ENCODE measurements at places on chromosomes 3 and 15.

- peak; percentile 74 for DNase-seq
These were observed 133.9 kb upstream of the LRRFIP2 start for GRCh38 chr3:37308247-37308646.

GRCh38 chr3:69178838-69179739 is 56.7 kb upstream of the LMOD3 start:
- DNase-seq: no peak

GRCh38 chr15:36609793-36610192 is 30.4 kb downstream of the CDIN1 start:
- no peak for DNase-seq

DNA sequence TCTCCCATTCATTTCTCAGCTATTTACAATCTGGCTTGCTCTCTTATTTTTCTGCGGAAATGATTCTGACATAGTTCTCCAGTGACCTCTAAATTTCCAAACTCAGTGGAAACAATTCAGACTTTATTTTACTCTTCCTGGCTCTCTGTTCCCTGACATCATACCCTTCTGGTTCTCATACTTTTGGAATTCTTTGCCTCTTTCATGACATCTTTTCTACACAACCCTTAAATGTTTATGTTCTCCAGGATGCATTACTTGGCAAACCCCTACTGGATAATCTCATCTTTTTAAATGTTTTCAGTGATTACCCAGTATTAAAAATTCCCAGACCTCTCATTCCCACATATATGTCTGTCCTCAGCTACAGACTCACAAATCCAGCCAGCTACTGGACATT is 23.9 kb upstream of the PLSCR4 start:
- DNase-seq: no peak

DNA sequence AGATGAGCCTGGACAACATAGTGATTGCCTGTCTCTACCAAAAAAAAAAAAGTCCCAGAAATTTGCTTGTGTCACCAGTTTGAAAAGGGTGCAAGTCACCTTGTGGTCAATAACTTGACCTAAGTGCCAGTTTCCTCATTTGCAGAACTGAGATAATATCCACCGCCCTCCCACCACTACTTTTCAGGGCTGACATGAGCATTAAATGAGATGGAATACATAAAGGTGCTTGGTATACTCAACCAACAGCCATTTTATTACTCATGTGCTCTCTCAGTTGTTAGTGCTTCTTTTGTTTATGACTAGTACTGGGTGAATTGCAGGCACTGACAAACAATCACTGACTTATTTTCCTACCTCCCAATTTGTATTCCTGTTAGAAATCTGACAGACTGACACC is 340.5 kb upstream of the SATB1 start:
- DNase-seq: no peak

- DNase-seq: no peak
These were observed 86.3 kb upstream of the ATP13A5 start for GRCh38 chr3:193464889-193465288.

- no peak for DNase-seq
These were observed 36.9 kb downstream of the POLR2M start for GRCh38 chr15:57743424-57743823.

- DNase-seq: peak; percentile 84
These were observed 13.6 kb upstream of the CSRNP1 start for GRCh38 chr3:39166932-39167532.

GRCh38 chr3:42149975-42150374 is 58.8 kb downstream of the TRAK1 start:
- DNase-seq: no peak

- no peak for DNase-seq
These were observed 45.0 kb downstream of the GPR176 start for GRCh38 chr15:39874890-39875549.

DNA sequence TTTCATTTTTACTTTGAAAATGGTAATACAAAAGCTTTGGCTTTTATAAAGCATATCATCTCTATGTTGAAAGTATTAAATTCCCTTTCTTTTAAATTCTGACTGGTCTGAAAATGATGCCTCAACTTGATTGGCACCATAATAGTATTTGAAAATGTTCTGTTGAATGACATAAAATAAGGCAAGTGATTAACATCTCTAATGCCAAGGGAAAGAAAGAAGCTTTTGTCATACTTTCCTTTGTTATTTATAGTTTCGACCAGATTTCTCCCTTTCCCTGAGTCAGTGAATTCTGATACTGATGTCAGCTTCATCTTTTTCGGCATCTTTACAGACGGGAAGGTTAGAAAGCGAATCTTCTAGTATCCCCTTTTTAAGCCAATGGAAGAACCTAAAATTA is 3.4 kb upstream of the AP4E1 start:
- no peak for DNase-seq

DNA sequence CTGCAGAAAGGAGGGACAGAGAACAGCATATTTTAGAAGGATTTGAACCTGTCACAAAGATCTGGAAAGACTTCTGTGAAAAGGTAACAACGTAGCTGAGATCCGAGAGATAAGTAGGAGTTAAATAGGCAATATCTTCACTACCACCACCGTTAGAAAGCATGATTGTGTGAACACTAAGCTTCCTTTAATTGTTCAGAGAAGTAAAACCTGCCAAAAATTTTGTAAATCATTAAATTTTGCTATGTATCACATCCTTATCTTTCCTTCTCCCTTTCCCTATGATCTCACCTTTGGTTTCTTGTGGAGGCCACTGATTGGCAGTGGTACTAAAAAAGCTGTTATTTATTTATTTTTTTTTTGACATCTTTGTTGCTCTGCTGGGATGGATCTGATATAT is 346.9 kb downstream of the NLGN1 start:
- DNase-seq: no peak

DNA sequence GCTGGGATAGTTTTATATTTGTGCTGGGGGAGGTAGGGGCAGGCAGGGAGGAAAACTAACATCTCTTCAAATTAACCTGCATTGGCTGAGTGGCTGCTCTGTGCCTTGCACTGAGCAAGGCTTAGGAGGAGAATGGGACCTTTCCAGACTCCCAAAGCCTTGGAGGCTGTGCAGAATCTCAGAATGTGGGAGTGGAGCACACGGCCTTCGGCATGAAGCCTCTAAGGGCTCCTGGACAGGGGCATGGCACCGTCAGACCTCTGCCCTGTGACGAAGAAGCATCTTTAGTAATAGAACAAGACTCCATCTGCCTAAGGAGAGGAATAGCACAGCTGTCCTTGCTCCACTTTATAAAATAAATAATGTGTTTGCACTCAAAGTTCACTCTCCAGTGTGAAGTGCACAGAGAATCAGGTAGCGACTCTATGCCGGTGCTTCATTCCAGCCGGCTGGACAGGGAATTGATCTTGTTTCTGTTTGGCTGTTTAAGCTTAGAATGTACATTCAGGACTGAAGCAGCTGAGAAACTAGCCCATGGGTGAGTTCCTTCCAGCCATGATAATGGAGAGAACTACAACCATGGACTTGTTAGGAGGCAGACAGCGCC is 228.5 kb upstream of the ADAMTS9 start:
- no peak for DNase-seq

DNA sequence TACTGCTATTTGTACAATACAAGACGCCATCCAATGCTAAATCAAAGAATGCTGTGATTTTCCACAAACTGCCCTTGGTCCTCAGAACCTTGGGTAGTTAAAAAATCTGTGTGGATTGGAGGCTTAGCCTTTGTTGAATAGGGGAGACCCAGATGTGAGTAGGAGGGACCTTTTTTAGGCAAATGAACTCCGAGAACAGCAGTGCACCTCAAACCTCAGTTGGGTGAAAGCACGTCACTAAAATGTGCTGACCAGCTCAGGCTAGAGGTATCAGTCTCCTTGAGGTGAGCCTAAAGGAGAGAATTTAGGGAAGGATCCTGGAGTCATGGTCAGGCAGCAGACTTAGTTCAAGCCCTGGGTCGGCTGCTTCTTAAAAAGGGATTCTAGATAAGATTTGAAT is 200.7 kb downstream of the SOX2 start:
- no peak for DNase-seq

DNA sequence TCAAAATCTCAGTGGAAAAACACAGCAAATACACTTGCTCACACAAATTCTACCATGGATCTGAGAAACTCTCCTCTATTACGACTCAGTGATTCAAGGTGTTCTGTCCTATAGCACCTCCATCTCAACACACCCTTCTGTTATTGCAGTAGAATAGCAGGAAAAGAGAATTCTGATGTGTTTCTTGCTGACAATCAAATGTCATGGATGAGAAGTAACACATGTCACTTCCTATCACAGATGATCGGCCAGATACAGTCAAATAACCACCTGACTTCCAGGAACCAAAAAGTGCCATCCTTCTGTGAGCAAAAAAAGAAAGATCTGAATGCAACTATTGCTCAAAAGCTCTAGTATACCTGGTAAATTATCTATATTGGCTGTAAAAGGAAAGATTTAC is 734.2 kb upstream of the GBE1 start:
- no peak for DNase-seq

GRCh38 chr3:197308591-197308990 is 10.2 kb upstream of the DLG1 start:
- DNase-seq: no peak

- no peak for DNase-seq
These were observed 67.3 kb downstream of the ATG7 start for GRCh38 chr3:11339541-11339940.

GRCh38 chr15:79315623-79316328 is 4.9 kb downstream of the TMED3 start:
- DNase-seq: no peak

- no peak for DNase-seq
These were observed 73.4 kb downstream of the CHRD start for GRCh38 chr3:184453296-184453695.
